Choroid plexus epithelial cell (primary cell): ENCODE measurements at places on chromosomes 3 and 15.
A peak's percentile ranks its signal among the peaks of the same experiment; 100 is the strongest.

- no peak for DNase-seq
Measured at GRCh38 chr15:48781481-48782081, 29.3 kb downstream of the CEP152 start.

GRCh38 chr15:86588413-86588812 is 508.7 kb downstream of the AGBL1 start:
- no peak for DNase-seq

DNA sequence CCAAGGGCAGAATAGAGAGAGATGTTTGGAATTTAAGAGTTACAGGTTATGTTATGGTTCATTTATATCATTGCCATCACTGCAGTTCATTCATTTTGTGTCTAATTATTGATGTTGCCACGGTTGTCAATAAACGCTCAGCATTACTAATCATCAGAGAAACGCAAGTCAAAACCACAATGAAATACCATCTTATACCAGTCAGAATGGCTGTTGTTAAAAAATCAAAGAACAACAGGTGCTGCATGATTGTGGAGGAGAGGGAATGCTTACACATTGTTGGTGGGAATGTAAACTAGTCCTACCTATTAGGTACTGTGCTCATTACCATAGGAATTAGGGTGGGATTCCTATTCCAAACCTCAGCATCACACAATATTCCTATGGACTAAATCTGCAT is 350.5 kb downstream of the TIGIT start:
- no peak for DNase-seq

- no peak for DNase-seq
Measured at GRCh38 chr15:83682476-83683088, 28.7 kb downstream of the ADAMTSL3 start.

DNA sequence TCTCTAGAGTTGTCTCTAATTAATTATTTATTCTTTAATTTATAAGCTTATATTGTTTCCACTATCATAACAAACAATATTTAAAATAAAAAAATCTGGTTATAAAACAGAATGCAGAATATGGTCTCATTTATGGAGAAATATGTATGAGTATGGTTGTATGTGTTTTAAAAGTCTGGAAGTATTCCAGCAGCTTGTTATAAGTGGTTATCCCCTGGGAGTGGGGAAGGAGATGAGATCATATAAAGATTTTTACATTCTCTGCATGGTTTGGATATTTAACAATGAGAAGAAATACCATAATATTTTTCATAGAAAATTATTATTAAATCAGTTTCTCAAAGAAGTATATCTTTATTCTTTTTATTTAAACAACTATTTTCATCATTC is 135.4 kb upstream of the MB21D2 start:
- DNase-seq = peak; percentile 59

DNA sequence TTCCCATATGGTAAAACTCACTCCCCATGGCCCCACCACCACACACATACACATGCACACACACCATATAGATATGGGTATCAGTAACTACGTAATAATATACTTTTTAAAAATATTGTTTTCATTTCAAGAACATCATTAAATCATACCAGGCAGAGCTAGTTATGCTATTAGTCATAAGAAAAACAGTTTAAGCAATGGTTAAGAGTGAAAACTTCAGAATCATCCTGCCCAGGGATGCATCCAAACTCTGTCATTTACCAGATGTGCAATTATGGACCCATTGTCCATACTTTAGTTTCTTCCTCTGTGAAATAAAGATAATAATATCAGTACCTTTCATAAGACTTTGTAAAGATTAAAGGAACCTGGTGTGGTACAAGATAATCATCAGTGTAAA is 608.3 kb downstream of the RBMS3 start:
- peak; percentile 51 for DNase-seq

GRCh38 chr3:140529096-140529495 is 148.8 kb upstream of the TRIM42 start:
- peak; percentile 83 for DNase-seq

DNA sequence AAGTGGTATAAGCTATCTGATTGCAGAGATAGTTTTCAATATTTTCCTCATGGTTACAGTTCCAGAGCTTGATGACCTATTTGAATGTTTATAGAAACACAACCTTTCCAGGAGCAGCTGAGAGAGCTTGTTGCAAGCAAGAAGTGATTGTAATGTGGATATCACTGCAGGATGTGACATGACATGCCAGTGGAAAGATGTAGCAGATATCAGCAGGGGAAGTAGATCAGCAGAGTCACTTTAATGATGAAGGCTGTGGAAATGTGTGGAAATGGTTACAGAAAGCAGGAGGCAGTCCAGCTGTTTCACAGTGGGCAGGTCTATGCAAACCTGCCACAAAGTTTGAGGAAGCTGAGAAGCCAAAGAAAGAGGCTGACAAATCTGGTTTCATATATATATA is 21.0 kb downstream of the TMEM158 start:
- DNase-seq = peak; percentile 40

GRCh38 chr3:170560296-170560695 is 25.6 kb downstream of the SLC7A14 start:
- DNase-seq = peak; percentile 23

- DNase-seq = no peak
Measured at GRCh38 chr3:42266085-42266484, at the start of gene CCK. CCK (minus strand) TSS chr3:42266185; CDS start chr3:42263630, 2,555 bp downstream.

GRCh38 chr15:55168350-55168974 is 28.3 kb downstream of the RSL24D1 start:
- peak; percentile 84 for DNase-seq

GRCh38 chr15:60001610-60002527 is 2.2 kb upstream of the FOXB1 start:
- DNase-seq = no peak

- DNase-seq = no peak
Measured at GRCh38 chr3:169657351-169658124, 6.0 kb downstream of the MECOM start.

DNA sequence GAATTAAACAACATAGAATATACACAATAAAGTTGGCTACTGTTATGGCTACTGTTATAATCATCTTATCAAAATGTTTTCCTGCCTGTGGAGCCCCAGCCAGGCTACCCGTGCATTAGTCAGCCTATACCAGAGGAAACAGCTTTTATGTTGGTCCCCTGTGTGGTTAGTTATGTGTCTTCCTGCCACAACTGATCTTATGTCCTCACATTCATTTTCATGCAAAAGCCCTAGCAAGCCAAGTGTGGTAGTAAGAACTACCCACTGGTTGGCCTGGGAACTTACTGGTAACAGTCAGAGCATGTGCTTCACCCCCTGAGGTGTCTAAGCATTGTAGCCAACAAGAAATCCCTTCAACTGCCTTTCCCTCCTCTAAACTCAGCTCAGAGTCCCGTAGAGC is 21.8 kb downstream of the MGLL start:
- DNase-seq = peak; percentile 75

GRCh38 chr3:12198301-12198700 is 39.6 kb upstream of the TIMP4 start:
- DNase-seq = peak; percentile 76

- no peak for DNase-seq
Measured at GRCh38 chr3:32257042-32257441, 18.6 kb downstream of the CMTM8 start.

GRCh38 chr3:178505832-178506231 is 30.4 kb upstream of the KCNMB2 start:
- no peak for DNase-seq

- no peak for DNase-seq
Measured at GRCh38 chr15:48388910-48389309, 57.7 kb downstream of the DUT start.

GRCh38 chr3:88824666-88825564 is 282.5 kb upstream of the EPHA3 start:
- peak; percentile 53 for DNase-seq

GRCh38 chr3:71376503-71376902 is 207.0 kb downstream of the FOXP1 start:
- no peak for DNase-seq

DNA sequence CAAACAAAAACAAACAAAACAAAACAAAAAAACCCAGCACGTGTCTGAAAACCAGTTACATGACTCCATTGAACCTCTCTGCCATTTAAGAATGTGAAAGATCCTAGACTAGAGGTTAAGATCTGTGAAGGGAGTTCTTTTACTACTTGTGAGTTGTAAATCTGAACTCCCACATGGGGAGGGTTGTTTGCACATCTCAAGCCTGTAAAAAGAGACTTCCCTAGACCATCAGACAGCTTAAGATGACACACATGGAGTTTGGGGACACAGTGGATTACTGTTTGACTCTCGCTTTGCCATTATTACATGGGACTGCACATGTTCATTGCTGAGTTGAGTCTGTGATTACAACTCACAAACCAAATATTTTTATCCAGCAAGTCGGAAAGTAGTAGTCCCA is 171.5 kb downstream of the SLC9A9 start:
- DNase-seq = no peak
